Endothelial cell of umbilical vein (primary cell): ENCODE measurements at places on chromosomes 13 and 19. TPM values are rescaled to one million over a fixed set of nuclear protein-coding genes. Genes with fewer than 3 reads are reported as not detected.

GRCh38 chr19:12800466-12800770 lies 1.2 kb downstream of the PRDX2 start:
- peak overlapping the region; percentile 72 for H3K4me3 ChIP-seq
- no peak overlapping the region for H3K27ac ChIP-seq
- no peaks in the 10 kb centered on the region for H3K27me3 ChIP-seq
- H3K4me1 ChIP-seq: peaks cover 13% of the 10 kb centered on the region

DNA sequence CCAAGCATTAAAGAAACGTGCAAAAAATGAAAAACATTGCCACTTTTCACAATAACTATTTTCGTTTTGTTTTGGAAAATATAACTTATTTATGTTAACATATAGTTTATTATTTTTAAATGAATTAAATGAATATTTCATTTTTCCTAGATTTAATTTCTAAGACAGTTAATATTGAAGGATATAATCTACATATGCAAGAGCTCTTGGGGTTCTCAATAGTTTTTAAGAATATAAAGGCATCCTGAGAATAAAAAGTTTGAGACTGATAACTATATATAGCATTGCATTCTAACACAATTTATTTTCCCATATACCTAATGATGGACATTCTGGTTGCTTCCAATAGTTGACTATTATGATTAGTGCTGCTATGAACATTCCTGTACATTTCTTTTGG lies 19.9 kb downstream of the ZNF461 start:
- H3K27ac ChIP-seq: no peak overlapping the region
- H3K36me3 ChIP-seq: no peaks in the 10 kb centered on the region
- DNase-seq: no peak
- no peaks in the 10 kb centered on the region for H3K4me1 ChIP-seq
- no peak overlapping the region for H3K4me3 ChIP-seq

DNA sequence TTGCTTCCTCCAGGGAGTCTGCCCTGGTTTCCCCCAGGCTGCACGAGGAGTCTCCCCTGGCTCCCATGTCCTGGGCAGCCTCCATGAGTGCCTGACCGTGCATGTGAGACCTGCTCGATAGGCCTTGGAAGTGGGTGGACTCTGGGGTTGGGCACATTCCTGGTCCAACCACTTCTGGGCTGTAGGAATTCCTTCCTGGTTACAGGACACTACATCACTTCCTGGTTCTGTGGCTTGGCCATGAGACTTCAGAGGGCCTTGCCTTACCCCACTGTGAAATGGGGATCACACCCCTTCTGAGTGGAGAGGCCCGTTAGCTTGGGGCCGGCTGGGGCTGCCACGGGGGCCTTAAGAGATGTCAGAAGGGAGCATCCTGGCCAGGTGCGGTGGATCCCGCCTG lies 4.0 kb upstream of the ZNF628 start:
- no peak overlapping the region for H3K4me3 ChIP-seq
- H3K27ac ChIP-seq: no peak overlapping the region
- H3K27me3 ChIP-seq: no peaks in the 10 kb centered on the region
- H3K4me1 ChIP-seq: peaks cover 5% of the 10 kb centered on the region

- DNase-seq: no peak
- no peak overlapping the region for H3K4me3 ChIP-seq
- H3K27ac ChIP-seq: no peak overlapping the region
- no peaks in the 10 kb centered on the region for H3K36me3 ChIP-seq
- peaks cover 14% of the 10 kb centered on the region for H3K27me3 ChIP-seq
These were observed 4.7 kb downstream of the DCLK1 start for GRCh38 chr13:36126491-36126890.

DNA sequence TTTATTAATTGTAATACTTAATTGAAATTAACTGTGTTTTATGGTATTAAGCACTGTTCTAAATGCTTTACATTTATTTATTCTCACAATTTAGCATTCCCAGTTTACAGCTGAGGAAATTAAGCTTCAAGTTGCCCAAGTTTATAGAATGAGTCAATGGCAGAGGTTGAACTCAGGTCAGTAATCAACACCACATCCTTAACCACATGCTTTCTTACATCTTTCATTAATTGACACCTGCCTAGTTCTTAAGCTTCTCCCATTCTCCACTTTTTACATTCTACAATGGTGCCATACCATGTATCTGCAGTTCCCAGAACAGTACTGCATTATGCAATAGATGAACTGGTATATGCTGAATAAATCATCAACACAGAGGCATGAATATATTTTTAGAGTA lies 11.7 kb upstream of the RBM26 start:
- H3K36me3 ChIP-seq: no peaks in the 10 kb centered on the region
- no peaks in the 10 kb centered on the region for H3K27me3 ChIP-seq
- H3K4me3 ChIP-seq: no peak overlapping the region
- no peaks in the 10 kb centered on the region for H3K4me1 ChIP-seq

GRCh38 chr13:112849500-112849899 lies 119.5 kb upstream of the MCF2L start:
- no peak overlapping the region for H3K27ac ChIP-seq
- H3K4me3 ChIP-seq: no peak overlapping the region
- H3K36me3 ChIP-seq: peaks cover 11% of the 10 kb centered on the region
- DNase-seq: peak; percentile 37
- no peaks in the 10 kb centered on the region for H3K27me3 ChIP-seq

DNA sequence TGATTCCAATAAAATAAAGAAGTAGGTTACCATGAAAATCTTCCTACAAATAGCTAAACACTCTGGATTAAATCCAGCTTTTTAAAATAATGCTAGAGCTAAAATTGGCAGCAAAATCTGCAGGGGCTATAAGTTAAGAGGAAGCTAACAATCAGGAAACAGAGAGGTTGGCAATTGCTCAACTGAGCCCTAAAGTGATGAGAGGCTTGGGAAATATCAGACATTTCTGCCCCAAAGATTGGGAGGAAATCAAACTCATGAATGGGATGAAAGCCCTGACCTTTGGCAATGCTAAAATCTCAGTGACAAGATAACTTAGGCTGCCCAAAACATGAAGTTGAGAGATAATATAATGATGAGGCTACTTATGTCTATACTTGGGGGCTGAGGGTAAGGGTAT lies 1437.9 kb downstream of the EFNB2 start:
- no peaks in the 10 kb centered on the region for H3K36me3 ChIP-seq
- peak; percentile 4 for DNase-seq
- H3K4me3 ChIP-seq: no peak overlapping the region
- H3K27ac ChIP-seq: no peak overlapping the region

- no peak for DNase-seq
- no peaks in the 10 kb centered on the region for H3K27me3 ChIP-seq
- H3K36me3 ChIP-seq: no peaks in the 10 kb centered on the region
- no peak overlapping the region for H3K4me3 ChIP-seq
- H3K27ac ChIP-seq: peak overlapping the region; percentile 55
- H3K4me1 ChIP-seq: peaks cover 66% of the 10 kb centered on the region
These were observed 44.2 kb downstream of the MBNL2 start for GRCh38 chr13:97266332-97266731.

DNA sequence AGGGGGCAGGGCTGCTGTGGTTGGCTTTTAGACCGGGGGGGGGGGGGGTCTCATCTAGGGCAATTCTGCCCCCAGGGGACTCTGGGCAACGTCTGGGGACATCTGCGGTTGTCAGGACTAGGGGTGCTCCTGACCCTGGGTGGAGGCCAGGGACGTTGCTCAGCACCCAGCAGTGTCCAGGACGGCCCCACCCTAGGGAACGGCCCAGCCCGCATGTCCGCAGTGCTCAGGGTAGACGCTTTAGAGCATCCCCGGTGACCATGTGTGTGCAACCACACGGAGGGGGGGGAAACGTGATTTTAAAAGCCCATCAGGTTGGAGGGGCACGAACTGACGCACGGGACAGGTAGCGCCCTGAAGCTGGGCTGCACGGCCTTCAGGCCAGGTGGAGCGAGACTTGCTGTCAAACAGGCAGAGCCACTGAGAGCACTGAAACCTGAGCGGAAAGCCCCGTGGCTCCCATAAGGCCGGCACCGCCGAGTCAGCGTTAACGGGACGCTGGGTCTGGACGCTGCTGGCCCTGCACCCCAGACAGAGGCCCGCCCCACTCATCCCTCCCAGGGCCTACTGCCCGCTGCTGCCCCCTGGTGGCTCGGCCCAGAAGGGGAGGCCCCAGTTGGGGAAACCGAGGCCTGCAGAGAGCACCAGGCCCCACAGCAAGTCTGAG lies 8.3 kb downstream of the CACTIN start:
- H3K4me1 ChIP-seq: no peaks in the 10 kb centered on the region
- no peaks in the 10 kb centered on the region for H3K36me3 ChIP-seq
- H3K27ac ChIP-seq: no peak overlapping the region
- no peak overlapping the region for H3K4me3 ChIP-seq

DNA sequence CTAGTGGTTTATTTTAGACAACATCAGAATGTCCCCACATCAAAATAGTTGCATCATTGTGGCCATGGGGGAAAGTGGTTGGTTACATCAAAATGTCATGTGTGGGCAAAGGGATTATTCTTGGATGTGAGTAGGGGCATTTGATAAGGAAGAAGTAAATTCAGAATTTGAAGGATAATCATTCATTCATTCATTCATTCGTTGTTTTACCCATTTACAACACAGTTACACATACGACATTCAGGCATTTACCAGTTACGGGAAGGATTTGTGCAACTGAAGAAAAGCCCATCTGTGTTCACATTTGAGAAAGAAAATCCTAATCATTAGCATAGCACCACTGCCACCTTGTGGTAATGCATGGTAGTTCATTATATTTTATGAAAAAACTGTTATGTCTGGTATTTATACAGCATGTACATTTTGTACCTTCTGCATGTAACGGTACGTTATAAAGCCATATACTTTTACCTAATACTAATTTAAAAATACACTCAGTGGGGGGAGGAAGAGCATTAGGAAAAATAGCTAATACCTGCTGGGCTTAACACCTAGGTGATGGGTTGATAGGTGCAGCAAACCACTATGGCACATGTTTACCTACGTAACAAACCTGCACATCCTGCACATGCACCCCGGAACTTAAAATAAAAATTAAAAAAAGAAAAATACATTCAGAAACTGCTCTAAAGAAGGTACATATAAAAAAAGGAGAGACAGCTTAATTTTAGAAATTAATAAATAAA lies 62.1 kb downstream of the DGKH start:
- no peak overlapping the region for H3K4me3 ChIP-seq
- DNase-seq: peak; percentile 84
- H3K4me1 ChIP-seq: no peaks in the 10 kb centered on the region
- H3K27me3 ChIP-seq: no peaks in the 10 kb centered on the region
- H3K36me3 ChIP-seq: no peaks in the 10 kb centered on the region

DNA sequence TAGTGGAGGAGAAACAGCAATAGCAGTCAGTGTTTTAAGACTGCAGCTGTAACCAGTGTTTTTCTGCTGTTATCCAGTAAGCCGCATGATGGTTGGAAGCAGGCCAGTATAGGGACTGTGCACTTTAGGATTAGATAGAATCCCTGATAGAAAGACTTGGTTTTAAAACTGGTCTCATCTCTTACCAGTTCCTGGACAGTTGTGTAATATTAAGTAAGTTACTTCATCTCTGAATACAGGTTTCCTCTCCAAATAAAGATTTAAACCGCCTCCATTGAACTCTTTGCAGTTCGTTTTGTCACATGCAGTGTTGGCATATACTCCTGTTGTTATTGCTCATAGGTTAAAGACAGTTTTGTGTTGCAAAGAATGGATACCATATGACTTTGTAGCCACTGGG lies 25.6 kb downstream of the URI1 start:
- no peak for DNase-seq
- H3K27ac ChIP-seq: no peak overlapping the region
- H3K36me3 ChIP-seq: no peaks in the 10 kb centered on the region
- H3K4me3 ChIP-seq: no peak overlapping the region
- no peaks in the 10 kb centered on the region for H3K27me3 ChIP-seq

ADM5 gene
- 3.3 and 4.4 TPM in 2 replicates for total RNA-seq

SLITRK6 gene
- total RNA-seq: not detected in 2 replicates

KANK2 gene
- 77.9 and 78.0 TPM in 2 replicates for total RNA-seq

CYP4F2 gene
- not detected in 2 replicates for total RNA-seq

BRME1 gene
- 1.5 and 2.5 TPM in 2 replicates for total RNA-seq

BRCA2 gene
- 16.1 and 17.5 TPM in 2 replicates for total RNA-seq

ZNF534 gene
- total RNA-seq: not detected in 2 replicates
